ENCODE measurements at places on chromosomes 6 and 20.

DNA sequence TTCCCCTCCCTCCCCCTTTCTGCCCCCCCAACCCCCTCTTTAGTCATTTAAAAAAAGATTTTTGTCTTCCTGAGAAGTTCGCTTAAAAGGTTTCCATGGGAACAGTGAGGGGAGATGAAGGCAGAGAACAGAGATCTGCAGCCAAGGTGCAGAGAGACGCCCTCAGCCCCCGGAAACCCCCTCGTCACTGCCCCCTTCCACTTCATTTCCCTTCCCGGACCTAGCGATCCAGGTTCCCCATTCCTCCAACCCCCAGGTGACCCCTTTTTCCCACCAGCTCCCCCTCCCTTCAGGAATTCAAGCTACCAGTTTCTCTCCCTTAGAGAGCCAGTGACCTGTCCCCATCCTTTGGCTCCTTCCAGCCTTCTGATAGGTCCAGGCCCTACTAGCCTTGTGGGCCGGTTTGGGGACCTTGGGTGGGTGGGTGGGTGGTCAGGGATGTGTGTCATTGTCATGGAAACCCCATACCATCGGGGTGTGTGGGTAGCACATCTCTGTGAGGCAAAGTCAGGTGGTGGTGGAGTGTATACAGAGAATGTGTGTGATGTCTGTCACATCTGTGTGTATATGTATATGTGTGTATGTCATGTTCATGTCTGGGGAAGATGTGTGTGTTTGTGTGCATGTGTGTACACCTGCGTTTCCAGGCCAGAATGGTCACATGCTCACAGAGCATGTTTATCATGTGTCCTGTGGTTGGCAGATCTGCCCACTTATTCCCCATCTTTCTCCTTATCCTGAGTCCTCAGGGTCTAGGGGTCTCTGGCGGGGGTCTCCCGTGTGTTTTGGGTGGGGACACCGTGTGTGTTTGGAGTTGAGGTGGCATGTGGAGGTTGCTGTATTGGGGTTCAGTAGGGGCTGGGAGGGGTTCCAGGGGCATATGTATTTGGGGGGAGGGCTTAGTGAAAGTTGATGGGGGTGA is 7.0 kb downstream of the SYNGAP1 start:
- no peak for DNase-seq

GRCh38 chr20:35674921-35675320 is 10.2 kb upstream of the CPNE1 start:
- no peak for DNase-seq

DNA sequence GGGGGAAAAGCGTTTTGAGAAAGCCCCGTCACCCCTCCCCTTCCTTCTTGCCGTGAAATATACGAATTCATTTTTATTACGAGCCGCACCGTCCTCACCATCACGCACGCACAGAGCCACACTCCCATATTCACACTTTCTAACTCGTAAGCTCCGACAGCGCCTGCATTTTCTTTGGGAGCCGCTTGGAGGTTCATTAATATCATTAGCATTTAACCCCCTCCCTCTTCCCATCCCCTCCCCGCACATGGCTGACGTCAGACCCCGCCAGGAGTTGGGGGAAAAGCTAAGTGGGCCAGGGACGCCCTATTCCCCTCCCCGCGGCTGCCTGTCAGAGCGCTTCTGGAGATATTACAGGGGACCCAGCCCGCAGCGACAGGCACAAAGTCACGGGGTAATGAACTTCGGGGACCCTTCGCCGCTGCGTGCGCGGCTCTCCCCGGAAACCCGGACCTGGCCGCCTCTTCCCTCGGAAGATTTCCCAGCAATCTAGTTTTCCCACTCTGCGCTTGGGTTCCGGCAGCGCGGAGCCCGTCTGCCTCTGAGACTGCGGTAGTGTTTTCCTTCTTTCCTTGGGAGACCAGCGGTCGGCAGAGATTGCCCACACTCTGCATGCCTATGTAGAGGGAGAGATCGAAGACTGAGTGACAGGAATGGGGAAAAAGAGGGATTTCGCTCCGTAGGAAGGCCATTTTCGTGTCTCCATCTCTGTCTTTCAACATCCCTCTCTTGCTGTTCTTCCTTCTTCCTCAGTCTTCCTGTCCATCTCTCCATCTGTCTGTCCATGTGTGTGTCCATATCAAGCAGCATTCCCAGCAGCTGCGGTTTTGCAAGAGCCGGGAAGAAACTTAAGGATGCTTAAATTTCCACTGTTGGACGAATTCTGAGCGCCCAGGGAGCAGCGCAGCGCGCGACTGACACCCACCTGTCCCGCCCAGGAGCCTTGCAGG is at the start of gene NR2E1:
NR2E1 (plus strand) TSS at position 309 of the 950 bp plus-strand sequence. CDS start 744 bp downstream, outside the sequence.
- peak; percentile 32 for DNase-seq

DNA sequence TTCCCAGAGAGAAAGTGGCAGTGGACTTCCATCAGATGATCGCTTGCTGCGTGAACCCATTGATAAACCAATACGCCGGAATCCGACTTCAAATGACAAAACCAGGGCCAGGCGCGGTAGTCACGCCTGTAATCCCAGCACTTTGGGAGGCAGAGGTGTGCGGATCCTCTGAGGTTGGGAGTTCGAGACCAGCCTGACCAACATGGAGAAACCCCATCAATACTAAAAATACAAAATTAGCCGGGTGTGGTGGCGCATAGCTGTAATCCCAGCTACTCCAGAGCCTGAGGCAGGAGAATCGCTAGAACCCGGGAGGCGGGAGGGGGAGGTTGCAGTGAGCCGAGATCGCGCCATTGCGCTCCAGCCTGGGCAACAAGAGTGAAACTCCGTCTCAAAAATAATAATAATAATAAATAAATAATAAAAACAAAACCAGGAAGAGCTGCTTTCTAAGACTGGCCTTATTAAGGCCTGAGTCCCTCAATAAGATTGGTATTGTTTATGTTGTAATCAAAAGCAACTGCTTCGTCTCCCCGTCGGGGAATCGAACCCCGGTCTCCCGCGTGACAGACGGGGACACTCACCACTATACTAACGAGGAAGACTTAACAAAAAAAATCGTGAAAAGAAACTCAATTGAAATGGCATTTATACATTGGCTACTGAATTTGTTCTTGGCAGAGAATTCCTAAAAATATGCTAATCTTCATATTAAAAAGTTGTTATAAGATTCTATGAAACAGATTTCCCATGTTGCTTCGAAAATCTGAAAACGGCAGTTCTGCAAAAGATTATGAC is 110.2 kb upstream of the ZNF184 start:
- peak; percentile 33 for DNase-seq

- DNase-seq, result no peak
These were observed 1027.9 kb upstream of the ADGRB3 start for GRCh38 chr6:67606906-67607828.

DNA sequence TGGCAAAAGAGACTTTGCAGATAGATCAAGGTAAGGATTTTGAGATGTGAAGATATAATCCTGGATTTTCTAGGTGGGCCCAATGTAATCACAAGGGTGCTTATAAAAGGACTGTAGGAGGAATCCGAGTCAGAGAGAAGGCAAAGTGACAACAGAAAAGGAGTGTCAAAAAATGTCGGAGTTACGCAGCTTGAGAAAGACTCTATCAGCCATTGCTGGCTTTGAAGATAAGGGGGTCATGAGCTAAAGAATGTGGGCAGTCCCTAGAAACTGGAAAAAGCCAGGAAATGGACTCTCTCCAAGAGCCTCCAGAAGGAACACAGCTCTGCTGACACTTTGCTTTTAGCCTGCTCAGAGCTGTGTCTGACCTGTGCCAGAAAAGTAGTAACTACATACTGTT is 8.7 kb upstream of the RWDD1 start:
- DNase-seq, result no peak

DNA sequence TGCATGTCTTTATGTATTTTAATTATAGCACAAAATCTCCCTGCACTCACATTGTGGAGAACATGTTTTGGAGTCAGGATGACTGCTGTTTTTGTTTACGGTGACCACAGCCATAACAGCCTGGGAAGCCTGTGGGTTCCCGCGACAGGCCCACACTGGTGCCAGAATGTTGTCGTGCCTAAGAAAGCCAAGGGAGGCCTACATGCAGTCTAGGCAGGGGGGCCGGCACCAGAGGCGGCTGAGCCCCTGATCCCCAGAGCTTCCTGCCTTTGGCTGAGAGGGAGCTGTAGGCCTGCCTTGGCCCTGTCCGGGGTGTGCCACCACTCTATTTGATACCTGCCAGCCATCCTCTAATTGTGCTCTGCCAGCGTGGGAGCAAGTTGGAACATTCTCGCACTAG is 46.7 kb downstream of the TBC1D7 start:
- DNase-seq, result no peak

- DNase-seq, result no peak
These were observed 703 bp downstream of the EPHA7 start for GRCh38 chr6:93418408-93419303.

DNA sequence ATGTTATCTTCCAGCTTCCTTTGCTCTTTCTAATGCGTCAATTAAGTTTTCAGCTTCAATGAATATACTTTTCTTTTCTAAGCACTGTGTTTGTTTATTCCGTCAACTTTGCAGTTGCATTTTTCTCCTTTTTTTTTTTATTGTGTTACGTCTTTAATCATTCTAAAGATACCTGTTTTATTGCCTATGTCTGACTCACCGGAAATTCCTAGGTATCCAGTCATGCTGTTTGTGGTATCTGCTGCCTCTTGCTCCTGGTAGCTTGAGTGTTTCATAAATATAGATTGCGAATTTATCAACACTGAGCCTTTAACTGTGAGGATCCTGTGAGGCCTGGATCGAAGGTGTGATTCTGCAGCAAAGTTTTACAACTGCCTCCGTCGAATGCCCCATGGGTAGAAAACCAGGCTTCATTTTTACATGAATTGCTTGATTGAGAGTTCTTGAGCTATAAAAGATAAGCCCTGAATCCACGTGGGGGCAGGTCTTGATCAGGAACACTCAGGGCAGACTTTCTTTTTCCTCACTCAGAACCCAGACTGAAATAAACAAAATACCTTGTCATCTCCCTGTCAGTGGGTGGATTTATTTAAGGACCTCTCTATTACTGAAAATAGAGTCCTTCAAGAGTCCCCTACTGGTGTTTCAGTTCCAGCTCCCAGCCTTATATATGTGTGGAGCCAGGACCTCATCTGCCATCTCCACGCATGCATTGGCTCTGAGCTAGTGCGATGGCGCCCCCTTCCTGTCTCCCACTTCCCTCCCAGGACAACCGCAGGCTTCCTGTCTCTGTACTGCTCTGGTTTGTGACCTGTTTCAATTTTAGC is 60.1 kb upstream of the LRRC1 start:
- DNase-seq, result peak; percentile 14

GRCh38 chr20:59160389-59161115 is 3.1 kb upstream of the ZNF831 start:
- DNase-seq, result no peak

- no peak for DNase-seq
These were observed 317.5 kb upstream of the HSF2 start for GRCh38 chr6:122081921-122082320.

- no peak for DNase-seq
These were observed 47.2 kb upstream of the TMEM244 start for GRCh38 chr6:129908356-129908755.

DNA sequence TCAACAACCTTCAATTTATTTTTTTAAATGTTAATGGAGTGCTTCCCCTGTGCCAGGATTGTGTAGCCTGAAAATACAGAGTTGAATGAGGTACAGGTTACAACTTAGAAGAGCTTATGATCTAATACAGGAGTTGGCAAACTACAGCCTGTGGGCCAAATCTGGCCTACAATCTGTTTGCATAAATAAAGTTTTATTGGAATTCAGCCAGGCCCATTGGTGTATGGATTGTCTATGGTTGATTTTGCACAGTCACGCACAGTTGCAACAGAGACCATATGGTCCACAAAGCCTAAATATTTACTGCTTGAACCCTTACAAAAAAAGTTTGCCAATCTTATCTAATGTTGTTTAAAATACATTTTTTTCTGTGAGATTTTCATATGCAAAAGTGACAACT is 177.3 kb upstream of the CCN2 start:
- no peak for DNase-seq

- no peak for DNase-seq
These were observed 25.6 kb upstream of the SMOC2 start for GRCh38 chr6:168415098-168415992.

DNA sequence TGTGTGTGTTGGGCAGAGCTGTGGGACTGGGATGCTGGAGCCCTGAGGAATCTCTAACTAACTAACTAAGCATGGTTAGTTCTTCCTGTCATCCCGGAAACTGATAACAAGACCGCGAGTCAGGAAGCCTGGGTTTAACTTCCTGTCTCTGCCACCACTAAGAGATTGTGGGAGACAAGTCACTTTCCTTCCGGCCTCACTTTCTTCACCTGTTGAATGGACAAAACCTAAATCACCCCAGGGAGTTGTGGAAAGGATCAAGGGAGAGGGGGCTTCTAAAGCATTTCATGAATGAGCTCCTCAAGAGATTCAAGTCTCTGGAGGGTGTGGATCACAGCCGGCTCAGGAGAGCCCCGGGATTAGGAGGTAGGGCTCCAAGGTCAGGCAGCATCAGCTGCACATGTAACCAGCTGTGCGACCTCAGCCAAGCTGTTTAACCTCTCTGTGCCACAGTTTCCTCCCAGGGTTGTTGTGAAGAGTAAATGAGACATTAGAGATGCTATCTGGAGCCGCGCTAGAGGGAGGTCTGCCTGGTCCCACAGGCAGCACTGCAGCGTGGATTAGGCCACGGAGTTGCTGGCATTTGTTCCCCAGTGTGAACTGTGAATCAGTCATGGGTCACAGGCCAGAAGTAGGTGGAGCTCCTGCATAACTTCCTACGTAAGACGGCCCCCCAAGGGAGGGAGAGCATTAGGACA is 105.1 kb downstream of the TOX2 start:
- no peak for DNase-seq

- no peak for DNase-seq
These were observed 12.3 kb downstream of the ITPA start for GRCh38 chr20:3221398-3222226.

DNA sequence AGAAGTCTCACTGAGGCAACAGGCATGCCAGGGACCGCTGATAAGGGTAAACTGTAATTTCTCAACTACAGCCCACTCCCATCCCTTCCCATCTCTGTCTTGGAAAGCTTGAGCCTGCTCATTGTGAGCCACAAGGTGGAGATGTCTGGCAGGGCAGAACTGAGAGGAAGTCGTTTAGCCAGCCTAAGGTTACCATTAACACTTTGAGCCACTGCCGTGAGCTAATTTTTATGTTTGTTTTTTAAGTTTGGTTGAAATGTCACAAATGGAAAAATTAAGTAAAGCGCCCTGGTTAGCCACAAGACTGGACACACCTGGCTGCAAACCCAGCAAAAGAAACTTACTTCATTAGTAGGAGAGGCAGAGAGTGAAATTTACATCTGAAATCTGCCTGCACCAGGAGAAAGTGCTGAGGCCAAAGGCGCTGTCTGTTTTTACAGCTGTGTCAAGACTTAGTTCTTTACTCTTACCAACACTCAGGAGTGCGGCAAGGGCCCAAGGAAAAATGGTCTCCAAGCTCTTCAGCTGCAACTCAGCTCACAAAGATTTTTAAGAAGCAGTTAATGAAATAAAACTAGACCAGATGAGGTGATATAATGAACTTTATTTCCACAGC is 50.0 kb upstream of the FAM83C start:
- DNase-seq, result no peak

DNA sequence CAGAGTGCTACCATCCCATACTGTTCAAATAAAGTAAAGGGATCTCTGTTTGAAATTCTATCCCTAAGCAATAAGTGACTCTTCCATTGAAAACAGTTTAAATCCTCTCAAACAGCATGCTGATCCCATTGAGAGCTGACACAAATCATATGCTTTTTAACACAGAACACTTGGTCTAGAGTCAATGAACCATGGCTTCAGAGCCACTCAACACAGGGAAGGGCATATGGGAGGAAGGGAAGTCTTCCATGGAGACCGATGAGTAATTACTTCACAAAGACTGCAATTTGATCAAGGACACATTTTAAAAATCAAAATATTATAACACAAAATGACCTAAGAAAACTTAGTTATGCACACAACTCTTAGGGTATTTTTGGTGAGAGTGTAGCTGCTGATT is 1073.0 kb upstream of the MAP3K7 start:
- DNase-seq, result peak; percentile 18
